IPS DF 6.9 (cell line): ENCODE measurements at places on chromosomes 6 and 20.

DNA sequence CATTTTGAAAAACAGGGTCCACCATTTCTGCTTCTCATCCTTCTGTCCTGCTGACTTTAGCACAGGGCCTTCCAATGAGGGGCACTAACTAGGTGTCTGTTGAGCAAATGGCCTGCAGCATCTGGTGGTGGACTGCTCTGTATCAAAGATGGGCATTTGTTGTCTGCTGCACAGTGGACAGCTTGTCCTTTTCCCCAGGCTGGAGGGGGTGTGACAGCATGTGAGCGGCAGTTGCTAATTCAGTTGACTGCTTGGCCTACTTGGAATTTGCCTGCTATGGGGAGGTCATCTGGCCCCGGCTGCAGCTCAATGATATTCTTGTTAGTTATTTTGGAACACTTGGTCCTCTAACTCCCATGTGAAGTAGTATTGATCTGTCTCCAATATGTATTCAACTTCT, 93.7 kb downstream of the SH3BGRL2 start:
- H3K27me3 ChIP-seq, result no peaks in the 10 kb centered on the region
- H3K36me3 ChIP-seq, result no peaks in the 10 kb centered on the region
- no peak for DNase-seq
- no peak overlapping the region for H3K27ac ChIP-seq
- H3K4me1 ChIP-seq, result no peaks in the 10 kb centered on the region

- H3K4me3 ChIP-seq, result no peak overlapping the region
- H3K36me3 ChIP-seq, result 0 out of 2 replicates have a peak, but pooled peaks cover 5% of the 10 kb centered on the region
- no peaks in the 10 kb centered on the region for H3K27me3 ChIP-seq
- DNase-seq, result no peak
- no peak overlapping the region for H3K27ac ChIP-seq
Observed at GRCh38 chr20:50571466-50571865, 61.3 kb downstream of the PTPN1 start.

DNA sequence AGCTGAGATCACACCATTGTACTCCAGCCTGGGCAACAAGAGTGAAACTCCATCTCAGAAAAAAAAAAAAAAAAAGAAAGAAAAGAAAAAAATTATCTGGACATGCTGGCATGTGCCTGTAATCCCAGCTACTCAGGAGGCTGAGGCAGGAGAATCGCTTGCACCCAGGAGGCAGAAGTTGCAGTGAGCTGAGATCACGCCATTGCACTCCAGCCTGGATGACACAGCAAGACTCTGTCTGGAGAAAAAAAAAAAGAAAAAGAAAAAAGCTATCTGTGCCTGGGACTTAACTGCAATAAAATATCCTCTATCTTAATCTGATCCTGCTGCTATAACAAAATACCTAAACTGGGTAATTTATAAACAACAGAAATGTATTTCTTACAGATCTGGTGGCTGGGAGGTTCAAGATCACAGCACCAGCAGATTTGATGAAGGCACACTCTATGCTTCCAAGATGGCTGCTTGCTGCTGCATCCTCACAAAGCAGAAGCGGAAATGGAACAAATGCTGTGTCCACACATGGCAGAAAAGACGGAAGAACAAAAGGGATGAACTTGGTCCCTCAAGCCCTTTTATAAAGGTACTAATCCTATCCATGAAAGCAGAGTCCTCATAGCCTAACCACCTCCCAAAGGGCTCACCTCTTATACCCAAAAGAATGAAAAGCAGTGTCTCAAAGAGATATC, 273.3 kb upstream of the JARID2 start:
- H3K27ac ChIP-seq, result no peak overlapping the region
- peaks cover 5% of the 10 kb centered on the region; the same call in 1 of the 2 replicates for H3K4me1 ChIP-seq
- H3K4me3 ChIP-seq, result no peak overlapping the region
- no peaks in the 10 kb centered on the region for H3K36me3 ChIP-seq
- H3K27me3 ChIP-seq, result no peaks in the 10 kb centered on the region

GRCh38 chr6:33975661-33976436, 170.0 kb downstream of the GRM4 start:
- H3K27ac ChIP-seq, result no peak overlapping the region
- no peaks in the 10 kb centered on the region for H3K36me3 ChIP-seq
- peaks cover 9% of the 10 kb centered on the region for H3K27me3 ChIP-seq
- peaks cover 3% of the 10 kb centered on the region for H3K4me1 ChIP-seq
- peak overlapping the region; percentile 37; the same call in 1 of the 2 replicates for H3K4me3 ChIP-seq

DNA sequence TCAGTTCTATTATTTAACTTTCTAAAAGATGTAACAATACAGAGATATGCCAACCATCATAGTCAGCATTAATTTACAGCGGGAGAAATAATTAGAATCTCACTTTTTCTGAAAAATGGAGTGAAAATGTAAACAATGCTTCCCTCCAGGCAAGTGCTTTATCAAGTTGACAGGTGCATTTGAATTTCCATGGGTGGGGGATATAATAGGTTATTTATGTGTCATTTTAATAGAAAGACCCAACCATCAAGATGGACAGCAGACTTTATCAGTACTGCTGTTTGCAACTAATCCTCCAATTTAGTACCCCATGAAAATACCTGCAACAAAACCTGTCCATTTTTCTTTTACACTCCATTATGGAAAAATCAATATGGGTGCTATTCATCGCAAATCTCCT, 780.1 kb downstream of the TFAP2A start:
- no peak overlapping the region for H3K4me3 ChIP-seq
- no peak for DNase-seq
- no peaks in the 10 kb centered on the region for H3K4me1 ChIP-seq
- H3K27ac ChIP-seq, result no peak overlapping the region
- H3K36me3 ChIP-seq, result no peaks in the 10 kb centered on the region
- no peaks in the 10 kb centered on the region for H3K27me3 ChIP-seq

DNA sequence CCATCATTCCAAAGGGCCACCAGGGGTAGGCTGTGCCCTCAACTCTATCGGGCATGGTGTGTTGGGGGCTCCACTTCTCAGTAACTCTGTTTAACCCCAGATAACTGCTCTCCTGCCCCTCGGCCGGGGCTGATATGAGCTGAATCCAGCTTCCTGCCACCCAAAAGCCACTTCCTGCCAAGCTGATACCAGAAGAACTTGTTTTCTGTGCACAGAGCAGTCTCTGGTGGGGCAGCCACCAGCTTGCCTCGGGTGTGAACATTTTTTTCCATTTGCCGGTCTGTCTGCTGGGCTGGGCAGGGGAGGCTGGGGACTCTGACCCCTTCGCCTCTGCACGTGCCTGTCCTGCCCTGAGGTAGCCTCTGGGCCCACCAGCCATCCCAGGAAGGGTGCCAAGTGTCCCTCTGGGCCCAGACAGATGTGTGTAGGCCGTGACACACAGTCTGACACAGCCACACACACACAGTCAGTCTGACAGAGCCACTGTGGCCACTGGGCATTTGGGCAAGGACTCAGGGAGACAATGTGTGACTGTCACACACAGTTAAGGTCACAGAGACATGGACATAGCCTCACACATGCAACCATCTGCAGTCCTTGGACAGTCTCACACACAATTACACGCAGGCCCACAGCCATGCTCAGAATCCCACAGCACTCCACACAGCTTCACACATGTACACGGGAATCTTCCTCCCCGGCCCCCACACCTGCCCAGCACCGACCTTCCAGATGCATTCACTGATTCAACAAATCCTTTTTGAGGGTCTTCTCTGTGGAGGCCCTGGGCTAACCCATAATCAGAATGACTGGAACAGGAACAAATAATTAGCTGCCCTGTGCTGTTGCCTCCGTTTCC, 45.1 kb downstream of the NOL4L start:
- H3K27me3 ChIP-seq, result peaks cover 7% of the 10 kb centered on the region
- peaks cover 14% of the 10 kb centered on the region for H3K4me1 ChIP-seq
- H3K4me3 ChIP-seq, result no peak overlapping the region
- H3K36me3 ChIP-seq, result no peaks in the 10 kb centered on the region
- no peak overlapping the region for H3K27ac ChIP-seq
